ENCODE measurements at places on chromosomes 11 and 22. TPM values are rescaled to one million over a fixed set of nuclear protein-coding genes. Genes with fewer than 3 reads are reported as not detected.
A peak's percentile ranks its signal among the peaks of the same experiment; 100 is the strongest.

ASCC2 gene
- total RNA-seq = 84.5 TPM

SLC22A6 gene
- not detected for total RNA-seq

EHF gene
- 0.58 TPM for total RNA-seq

GRCh38 chr11:123233280-123233974, 38.4 kb upstream of the CLMP start:
- no peak for DNase-seq
- H3K36me3 ChIP-seq = no peaks in the 10 kb centered on the region
- peak overlapping the region; percentile 1 for H3K4me3 ChIP-seq
- no peak overlapping the region for H3K27ac ChIP-seq

- H3K36me3 ChIP-seq = no peaks in the 10 kb centered on the region
- no peak overlapping the region for H3K27ac ChIP-seq
- H3K4me3 ChIP-seq = no peak overlapping the region
- no peaks in the 10 kb centered on the region for H3K4me1 ChIP-seq
- no peak for DNase-seq
Measured at GRCh38 chr11:61495801-61496601, 12.5 kb upstream of the LRRC10B start.

Measured in CD8-positive, alpha-beta memory T cell (primary cell).